ENCODE measurements at places on chromosomes 5 and 9.

GRCh38 chr5:164941132-164941531 lies 1435.7 kb downstream of the MAT2B start:
- no peak for DNase-seq

- no peak for DNase-seq
Measured at GRCh38 chr5:169416583-169417196, 115.8 kb upstream of the SLIT3 start.

- peak; percentile 85 for DNase-seq
Measured at GRCh38 chr9:86948074-86948929, 996 bp upstream of the GAS1 start.

DNA sequence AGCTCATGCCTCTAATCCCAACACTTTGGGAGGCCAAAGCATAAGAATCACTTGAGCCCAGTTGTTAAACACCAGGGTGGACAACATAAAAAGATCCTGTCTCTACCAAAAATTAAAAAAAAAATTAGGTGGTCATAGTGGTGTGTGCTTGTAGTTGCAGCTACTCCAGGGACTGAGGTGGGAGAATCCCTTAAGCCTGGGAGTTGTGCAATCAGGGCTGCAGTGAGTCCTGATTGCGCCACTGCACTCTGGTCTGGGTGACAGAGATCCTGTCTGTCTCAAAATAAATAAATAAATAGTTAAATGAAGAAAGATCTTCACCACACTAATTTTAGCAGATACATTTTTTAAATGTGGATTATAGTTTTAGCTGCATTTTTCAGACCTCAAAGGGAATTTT lies 433.2 kb downstream of the MAT2B start:
- peak; percentile 27 for DNase-seq

- DNase-seq: no peak
Measured at GRCh38 chr5:80119372-80119771, 84.2 kb downstream of the THBS4 start.

DNA sequence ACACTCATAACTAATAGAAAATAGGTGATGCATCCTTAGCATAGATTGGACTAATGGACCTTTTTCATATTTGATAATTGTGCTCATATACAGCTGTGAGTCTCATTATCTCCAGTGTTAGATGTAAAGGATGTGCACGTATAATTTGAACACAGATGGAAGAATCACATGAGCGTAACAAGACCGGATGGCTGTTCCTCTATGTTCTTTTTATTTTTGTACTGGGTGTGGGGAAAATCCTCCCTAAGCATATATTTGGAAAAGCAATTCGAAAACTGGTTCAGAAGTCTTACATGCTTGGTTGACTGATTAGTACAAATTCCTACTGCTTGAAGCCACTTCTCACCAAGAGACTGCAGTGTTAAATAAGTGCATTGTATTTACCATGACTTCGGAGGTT lies 230.2 kb downstream of the AOPEP start:
- no peak for DNase-seq

GRCh38 chr5:107979291-107979690 lies 308.6 kb upstream of the EFNA5 start:
- DNase-seq: no peak

- DNase-seq: no peak
Measured at GRCh38 chr5:3100921-3101551, 349.6 kb upstream of the IRX2 start.

- DNase-seq: no peak
Measured at GRCh38 chr5:153136910-153137614, 353.4 kb upstream of the GRIA1 start.

DNA sequence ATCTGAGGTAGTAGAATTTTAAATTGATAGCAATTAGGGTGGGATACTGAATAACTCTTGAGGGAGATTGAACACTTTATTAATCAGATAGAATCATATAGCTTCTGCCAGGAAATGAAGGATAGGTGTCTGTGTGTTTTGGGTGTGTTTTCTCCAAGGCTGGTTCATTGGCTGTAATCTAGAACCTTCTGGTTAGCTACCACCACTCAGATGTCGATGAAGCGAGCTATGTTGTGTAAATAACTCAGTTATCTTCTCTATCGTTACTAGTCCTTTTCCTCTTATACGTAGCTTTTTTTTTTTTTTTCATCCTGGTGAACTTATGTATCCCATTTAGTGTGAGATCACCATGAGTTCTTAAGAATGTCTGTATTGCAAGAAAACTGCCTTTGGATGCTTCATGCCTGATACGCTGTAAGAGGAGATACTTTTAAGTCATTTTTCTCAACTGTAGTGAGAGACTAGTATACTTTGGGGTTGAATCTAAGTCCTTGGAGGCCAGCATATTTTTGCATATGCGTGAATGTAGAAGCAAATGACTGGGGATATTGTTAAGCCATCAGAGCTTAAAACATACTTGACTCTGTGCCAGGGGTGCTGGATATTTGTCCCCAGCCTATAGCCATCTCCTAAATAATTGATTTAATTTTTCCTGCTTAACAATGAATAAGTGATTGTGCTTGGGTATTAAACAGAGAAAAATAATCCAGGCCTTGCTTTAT lies 2.1 kb downstream of the TNFAIP8 start:
- DNase-seq: no peak

DNA sequence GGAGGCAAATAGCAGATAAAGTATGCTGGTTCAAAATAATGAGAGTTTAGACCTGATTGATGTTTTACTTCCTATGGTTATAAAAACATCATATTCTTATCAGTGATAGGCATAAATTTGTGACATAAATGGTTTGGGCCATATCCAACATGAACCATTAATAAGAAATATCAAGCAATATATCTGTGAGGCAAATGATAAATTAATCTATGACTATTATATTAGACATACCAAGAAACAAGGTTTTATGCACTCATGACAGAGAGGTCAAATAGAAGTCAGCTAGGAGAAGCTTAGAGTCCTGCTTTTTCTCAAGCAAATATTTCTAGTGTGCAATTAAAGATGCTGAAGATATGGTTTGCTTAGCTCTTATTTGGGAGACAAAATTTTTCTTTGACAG lies 10.4 kb downstream of the SMIM3 start:
- no peak for DNase-seq

All from hematopoietic multipotent progenitor cell treated with erythropoietin and hydrocortisone succinate and interleukin-3 and kit ligand, for 6 days (in vitro differentiated cells).